NCI-H82 (cell line): ENCODE measurements at places on chromosomes 13 and 19.
A peak's percentile ranks its signal among the peaks of the same experiment; 100 is the strongest.

DNA sequence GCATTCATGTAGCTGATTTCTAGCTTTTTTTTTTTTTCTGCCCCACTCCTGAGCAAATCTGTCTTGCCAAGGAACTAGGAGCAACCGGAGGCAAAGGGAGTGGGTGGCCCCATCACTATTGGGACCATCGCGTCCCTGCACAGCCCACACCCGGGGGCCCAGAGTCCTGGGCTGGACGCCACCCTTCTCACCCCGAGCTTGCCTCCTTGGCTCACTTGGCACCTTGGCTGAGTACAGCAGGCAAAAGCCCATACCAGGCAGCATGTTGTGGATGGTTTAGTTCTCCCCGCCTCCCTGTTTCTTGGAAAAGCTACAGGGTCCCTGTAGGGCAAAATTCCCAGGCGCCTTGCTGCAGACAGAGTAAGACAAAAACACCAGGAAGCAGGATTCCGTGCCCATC is 13.7 kb downstream of the SMIM24 start:
- no peak for DNase-seq

DNA sequence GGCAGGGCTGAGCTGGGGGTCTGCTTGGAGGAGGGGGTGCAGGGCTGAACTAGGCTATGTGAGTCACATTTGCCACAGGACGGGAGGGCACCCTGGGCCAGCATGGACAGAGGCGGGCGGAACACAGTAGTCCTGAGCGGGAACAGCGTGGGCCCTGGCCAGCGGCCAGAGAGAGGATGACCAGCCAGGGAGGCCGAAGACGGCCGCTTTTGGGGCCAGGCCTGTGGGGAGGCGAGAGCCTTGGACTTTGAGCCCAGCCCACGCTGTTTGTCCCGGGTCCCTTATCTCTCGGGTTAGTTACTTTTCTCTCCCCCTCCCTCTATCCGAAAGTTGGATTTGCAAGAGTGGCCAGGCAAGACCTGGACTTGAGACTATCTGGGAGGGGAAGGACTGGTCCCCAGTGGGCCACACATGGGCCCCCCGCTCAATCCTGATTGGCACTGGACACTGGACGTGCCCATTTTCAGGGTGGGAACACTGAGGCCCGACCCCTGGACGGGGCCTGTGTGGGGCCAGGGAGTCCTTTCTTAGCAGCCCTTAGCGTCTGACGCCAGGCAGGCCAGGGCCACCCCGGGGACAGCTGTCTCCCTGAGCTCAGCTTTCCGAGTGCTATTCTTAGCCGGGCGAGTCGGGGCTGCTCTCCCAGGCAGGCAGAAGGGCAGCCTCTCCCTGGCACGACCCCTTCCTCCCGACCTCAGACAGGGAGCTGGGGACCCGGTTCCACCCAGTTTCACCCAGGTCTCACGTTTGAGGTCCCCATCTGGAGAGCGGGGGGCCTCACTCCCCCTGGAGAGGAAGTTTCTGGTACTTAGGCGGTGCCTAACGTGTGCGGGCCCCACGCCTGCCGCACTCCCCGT is 833 bp downstream of the GAMT start:
- DNase-seq: peak; percentile 66

DNA sequence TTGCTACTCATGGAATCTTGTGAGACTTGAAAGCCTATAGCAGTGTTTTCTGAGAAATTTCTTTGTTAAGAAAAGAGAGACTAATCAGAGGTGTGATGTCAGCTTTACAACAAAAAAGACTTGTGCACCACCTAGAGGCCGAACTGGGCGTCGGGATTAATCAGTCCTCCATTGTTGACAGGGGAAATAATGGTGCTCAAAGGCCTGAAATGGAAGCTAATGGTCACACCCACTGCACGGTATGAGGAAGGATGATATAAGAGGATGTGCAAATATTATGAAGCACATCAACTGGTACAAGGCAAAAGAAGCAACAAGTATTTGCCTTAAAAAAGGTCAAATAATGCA is 480.2 kb upstream of the MIR17HG start:
- DNase-seq: peak; percentile 91

- no peak for DNase-seq
These were observed 10.6 kb downstream of the CCDC8 start for GRCh38 chr19:46402725-46403124.

DNA sequence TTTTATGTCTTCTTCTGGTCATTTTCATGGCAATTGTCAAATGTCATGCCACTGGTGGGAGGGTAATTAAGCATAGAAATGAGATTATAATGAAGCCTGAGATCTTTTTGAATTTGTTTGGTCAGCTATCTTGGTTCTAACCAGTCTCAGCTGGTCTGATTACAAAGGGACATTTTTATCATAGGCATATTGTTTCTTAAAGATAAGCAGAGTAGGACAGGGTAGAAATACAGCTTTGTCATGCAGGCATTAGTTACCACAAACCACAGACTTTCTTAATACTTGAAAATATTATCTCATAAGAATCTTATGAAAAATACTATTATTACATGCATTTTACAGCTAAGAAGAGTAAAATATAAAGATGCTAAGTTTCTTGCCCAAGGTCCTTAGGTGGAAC is 1761.5 kb downstream of the PCDH9 start:
- DNase-seq: no peak

GRCh38 chr13:49645451-49645850 is 17.1 kb downstream of the ARL11 start:
- no peak for DNase-seq

DNA sequence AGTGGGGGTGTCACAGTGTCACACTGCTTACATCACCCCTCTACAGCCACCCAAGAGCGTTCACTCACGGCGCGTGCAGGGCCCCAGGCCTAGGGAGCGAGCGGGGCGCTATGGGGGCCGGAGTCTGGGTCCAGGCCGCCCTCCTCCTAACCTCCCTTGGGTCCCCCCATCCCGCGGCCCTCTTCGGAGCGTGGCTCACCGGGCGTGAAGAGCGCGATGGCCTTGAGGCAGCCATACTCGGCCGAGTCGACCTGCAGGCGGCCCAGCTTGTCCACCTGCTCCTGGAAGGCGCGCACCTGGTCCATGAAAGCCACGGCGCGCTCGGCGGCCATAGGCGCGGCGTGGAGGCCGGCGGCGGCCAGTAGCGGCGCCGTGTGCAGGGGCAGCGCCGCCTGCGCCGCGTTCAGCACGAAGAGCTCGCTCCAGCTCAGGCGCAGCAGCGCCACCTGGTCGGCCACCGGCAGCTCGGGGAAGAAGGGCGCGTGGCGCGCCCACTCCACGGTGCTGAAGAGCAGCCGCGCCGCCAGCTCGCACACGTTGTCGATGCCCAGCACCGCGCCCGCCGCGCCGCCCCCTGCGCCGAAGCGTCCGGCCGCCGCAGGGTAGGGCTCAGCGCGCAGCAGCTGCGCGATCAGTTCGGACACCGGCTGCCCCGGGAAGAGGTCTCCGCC is 9.4 kb downstream of the OCEL1 start:
- peak; percentile 84 for DNase-seq

DNA sequence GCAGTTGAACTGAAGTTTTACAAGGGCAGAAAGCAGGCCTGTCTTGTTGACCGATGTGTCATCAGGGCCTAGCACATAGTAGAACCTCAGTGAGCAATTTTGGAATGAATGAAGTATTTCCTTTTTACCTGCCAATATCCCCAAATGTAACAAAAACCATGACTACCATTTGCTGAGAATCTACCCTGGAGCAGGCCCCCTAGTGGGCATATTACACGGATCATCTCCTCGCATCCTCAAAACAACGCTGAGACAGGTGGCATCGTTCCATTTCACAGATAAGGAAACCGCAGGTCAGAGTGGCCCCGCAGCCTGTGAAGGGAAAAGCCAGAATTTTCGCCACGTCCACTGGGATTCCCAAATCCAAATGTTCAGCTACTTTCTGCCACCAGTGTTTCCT is 77.9 kb downstream of the CACNA1A start:
- peak; percentile 51 for DNase-seq

- peak; percentile 70 for DNase-seq
These were observed 11.7 kb downstream of the PLD3 start for GRCh38 chr19:40360020-40360707.

GRCh38 chr13:102877303-102877702 is 31.5 kb downstream of the ERCC5 start:
- no peak for DNase-seq

- DNase-seq: no peak
These were observed 221.5 kb upstream of the NBEA start for GRCh38 chr13:34720618-34721017.

GRCh38 chr13:51057906-51058305 is 53.2 kb downstream of the C13orf42 start:
- no peak for DNase-seq

- DNase-seq: peak; percentile 80
These were observed 22.0 kb downstream of the ITGBL1 start for GRCh38 chr13:101474419-101474957.

DNA sequence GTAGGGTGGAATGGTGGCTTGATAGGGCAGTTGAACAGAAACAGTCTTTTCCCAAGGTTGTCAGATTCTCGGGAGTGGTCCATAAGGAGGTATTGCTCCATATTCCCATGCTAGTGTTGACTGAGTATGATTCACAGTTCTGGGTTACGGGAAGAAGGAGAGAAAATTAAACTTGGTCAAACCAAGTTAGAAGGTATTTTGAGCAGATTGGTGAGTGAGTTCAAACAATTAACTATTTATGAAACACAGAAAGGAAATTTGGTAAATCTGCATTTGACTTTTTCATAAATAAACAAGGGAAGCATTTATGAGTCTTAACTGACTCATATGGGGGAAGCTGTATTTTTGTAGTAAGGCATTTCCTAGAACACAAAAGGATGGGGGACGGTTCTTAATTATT is 2419.4 kb downstream of the PCDH9 start:
- DNase-seq: no peak

DNA sequence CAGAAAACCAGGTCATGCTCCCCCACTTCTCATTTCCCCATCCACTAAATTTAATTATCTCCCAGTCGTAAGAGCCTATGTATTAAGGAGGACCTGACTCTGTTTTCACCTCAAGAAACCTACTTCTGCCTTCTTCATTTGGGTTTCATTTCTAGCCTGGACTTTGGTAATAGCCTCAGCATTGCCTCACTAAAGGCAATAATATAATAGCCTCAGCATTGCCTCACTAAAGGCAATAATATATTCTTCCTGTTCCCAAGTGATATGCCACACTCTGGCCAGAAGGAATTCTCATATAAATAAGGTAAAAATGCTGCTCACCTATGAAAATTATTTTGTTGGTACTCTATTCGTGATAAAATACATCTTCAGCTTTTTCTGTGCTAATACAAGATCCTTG is 993.9 kb downstream of the EFNB2 start:
- DNase-seq: no peak

- DNase-seq: no peak
These were observed 23.9 kb upstream of the METTL21C start for GRCh38 chr13:102718746-102719145.

- no peak for DNase-seq
These were observed 8.3 kb upstream of the JUND start for GRCh38 chr19:18289471-18290301.

DNA sequence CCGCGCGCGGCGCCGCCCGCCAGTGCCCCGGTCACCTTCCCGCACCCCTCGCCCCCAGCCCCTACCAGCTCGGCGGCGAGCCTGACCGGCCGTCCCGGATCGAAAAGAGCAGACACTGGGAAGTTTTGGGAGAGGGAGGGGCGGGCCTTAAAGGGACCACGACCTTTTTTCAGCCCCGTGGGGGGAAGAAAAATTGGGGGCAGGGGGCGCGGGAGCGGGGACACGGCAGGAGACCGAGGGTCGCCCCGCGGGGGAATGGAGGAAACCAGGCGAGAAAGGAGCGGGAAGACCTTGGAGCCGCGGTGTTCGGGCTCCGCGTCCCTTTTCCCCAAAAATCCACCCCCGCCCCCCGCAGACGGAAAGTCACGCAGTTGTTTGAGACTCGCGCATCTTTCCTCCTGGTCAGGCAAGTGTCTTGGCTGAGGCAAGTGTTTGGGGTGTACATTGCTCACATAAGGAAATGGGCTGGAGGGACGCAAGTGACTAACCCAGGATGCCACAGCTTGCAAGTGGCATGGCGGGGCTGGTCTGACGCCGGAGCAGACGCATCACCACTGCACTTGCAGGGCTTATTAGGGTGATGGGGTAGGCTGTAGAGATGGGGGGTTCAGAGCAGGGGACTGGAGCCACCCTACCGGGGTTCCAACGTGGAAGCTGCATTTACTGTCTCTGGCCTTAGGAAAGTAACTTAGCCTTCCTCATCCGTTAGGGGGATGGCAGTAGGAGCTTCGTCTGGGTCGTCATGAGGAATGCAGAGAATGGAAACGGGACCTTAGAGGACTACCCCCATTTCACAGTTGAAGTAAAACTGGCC is 2.7 kb upstream of the HNRNPL start:
- peak; percentile 66 for DNase-seq

DNA sequence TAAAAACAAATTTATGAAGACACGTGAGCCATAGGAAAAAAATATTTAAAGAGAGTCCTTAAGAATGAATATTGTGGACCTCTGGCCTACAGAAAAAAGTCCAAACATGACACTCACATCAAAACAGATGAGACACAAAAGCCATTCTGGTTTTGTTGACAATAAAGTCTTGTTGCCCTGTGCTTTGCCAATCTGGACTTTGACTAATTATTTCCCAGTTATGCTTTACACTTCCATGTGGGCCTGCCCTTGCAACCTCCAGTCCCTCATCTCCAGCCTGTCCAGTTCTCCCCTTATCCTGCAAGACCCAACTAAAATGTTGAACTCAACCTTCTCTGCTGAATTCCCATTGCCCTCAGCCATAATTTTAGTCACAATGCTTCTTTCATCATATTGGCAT is 184.5 kb upstream of the SERP2 start:
- DNase-seq: no peak

GRCh38 chr19:41696402-41697197 is 8.5 kb upstream of the CEACAM7 start:
- DNase-seq: no peak

DNA sequence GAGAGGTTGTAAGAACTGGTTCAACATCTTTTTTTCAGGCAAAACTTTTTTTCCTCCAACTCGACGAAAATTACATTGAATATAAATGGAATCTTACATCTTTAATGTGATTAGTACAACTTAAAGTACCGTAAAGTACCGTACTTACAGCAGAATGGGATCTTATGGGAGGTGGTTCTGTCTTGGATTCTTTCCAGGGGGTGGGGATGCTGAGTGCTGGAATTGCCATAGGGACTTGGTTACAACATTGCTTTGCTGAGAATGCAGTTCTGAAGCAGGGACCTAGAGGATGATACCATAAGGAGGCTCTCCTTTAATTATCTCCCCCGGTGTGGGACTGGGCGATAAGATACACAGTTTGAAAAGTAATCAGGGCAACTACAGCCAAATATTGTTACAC is 186.4 kb downstream of the KLF5 start:
- no peak for DNase-seq

DNA sequence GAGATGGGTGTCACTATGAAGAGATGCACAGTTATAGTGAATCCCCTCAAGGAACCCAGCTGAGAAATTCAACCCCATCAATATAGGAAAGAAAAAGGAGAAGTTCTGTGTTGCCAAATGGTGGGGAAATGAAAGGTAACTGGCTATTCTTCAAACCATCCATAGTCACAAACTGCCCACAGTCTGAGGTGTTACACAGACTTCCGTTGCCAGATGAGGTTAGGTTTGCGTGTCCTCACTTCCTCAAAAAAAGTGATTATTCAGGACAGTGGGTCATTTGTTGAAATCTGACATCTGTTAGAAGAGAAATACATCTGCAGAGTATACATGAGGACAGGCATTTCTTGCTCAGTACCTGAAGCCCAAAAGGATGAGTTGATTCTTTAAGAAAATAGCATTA is 9.0 kb downstream of the SIGLEC5 start:
- no peak for DNase-seq
